ENCODE measurements at places on chromosomes 1 and 21.

DNA sequence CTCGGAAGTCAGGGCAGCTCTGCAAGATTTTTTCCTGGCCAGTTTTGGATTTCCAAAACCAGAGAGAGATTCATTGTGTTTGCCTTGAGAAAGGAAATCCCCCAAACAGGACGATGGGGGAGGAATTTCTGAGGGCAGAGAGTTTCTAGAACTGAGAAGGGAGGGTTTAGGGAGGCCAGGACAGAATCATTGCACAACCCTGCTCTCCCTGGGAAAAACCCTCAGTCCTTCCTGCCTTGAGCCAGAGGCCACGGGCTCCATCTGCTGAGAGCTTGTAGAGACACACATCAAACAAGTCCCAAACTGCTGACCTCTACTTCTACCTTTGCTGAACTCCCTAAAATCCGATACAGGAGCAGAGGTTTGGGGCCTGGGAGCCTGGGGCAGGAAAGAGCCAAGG is 99.7 kb downstream of the NMNAT2 start:
- DNase-seq: no peak

- no peak for DNase-seq
Observed at GRCh38 chr1:54967372-54967771, 13.1 kb upstream of the TMEM61 start.

GRCh38 chr1:156705321-156705917 is at the start of gene CRABP2:
CRABP2 (minus strand) TSS chr1:156705583; CDS start chr1:156705446, 137 bp downstream.
- no peak for DNase-seq

DNA sequence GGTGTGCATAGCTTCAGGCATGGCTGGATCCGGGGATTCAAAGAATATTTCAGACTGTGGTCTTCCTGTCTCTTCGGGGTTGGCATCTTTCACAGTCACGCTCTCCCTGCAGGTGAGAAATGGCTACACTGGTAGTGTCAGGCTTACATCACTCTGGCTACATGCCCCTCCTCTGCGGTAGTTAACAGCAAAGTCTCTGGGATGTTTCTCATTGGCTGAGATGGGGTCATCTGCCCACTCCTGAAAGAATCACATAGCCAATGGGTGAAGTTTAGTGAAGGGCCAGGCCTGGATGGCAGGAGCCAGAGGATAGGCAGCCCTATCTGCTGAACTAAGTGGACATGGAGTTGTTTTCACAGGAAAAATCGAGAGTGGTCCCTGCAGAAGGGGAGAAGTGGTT is 356.5 kb downstream of the MATN1 start:
- DNase-seq: no peak

DNA sequence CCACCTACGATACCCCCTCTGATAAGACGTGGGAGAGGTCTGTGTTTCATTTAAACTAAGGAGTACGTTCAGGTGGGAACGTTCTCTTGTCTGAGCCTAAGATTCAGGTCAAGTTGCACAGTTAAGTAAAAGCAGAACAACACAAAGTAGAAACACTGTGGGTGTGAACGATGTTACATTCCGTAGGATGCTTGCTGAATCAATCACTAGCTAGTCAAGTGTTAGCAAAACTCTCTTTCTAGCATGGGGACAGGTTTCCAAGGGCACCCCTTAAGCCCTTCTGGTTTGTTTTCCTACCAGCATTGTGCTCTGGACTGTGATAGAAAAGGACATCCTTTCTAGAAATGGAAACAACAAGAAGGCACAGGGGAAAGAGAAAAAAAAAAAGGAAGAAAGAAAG is 13.3 kb downstream of the C1orf162 start:
- no peak for DNase-seq

- DNase-seq: no peak
Observed at GRCh38 chr1:172515436-172515835, 17.5 kb upstream of the SUCO start.

DNA sequence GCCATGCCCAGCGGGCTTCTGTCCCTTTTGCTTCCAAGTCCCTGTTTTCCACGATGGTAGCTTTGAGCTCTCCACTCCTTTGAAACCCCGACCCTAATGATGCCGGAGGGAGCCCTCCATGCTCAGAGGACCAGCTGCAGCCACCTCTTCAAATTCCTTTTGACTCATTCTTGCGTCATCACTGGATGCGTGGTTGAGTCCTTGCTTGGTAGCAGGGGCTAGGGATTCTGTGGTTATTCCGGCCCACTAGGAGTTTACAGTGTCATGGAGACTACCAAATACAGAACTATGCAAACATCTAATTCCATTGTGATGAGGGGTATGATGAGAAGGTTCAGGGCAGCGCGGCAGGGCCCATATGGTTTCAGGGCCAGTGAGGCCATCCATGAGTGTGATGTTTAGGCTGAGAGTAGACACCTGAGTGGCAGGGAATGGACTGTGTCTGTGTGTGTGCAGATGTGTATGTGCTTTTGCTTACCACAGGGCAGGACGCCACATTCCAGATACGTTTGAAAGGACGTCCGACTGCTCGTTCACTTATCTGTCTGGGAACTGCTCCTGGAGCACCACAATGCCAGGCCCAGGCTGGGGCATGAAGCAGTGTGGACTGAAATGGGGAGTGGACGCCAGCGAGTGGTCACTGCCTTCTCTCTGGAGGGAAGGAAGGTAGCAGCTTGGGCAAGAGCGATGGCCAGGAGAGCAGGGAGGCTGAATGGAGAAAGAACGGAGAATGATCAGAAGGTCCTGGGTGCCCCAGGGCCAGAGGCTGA is 30.4 kb upstream of the ZBTB21 start:
- no peak for DNase-seq

DNA sequence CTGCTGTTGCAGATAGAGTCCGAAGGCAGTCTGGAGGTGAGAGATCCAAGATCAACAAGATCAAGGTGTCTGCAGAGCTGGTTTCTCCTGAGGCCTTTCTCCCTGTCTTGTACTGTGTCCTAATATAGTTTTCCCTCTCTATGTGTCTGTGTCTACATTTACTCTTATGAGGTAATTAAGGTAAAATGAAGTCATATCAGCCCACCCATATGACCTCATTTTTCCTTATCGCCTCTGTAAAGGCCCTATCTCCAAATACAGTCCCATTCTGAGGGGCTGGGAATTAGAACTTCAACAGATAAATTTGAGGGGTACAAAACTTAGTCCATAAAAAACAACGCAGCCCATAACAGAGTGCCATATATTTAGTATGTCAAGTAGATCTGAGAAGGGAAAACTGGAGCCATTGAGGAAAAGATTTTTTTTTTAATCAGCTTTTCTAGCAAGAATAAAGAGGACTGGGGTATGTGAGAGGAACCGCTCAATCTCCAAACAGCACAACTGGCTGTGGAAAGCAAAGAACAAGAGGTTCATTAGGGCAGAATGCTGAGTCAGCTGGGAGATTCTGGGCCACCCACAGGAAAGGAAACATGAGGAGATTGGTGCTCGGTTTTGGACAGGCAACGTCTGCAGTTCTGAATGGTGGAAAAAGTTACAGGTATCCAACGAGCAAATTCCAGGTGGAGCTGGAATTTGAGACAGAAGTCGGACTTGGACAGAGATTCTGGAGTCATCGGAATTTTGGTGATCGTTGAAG is 65.7 kb downstream of the MAP3K21 start:
- no peak for DNase-seq

DNA sequence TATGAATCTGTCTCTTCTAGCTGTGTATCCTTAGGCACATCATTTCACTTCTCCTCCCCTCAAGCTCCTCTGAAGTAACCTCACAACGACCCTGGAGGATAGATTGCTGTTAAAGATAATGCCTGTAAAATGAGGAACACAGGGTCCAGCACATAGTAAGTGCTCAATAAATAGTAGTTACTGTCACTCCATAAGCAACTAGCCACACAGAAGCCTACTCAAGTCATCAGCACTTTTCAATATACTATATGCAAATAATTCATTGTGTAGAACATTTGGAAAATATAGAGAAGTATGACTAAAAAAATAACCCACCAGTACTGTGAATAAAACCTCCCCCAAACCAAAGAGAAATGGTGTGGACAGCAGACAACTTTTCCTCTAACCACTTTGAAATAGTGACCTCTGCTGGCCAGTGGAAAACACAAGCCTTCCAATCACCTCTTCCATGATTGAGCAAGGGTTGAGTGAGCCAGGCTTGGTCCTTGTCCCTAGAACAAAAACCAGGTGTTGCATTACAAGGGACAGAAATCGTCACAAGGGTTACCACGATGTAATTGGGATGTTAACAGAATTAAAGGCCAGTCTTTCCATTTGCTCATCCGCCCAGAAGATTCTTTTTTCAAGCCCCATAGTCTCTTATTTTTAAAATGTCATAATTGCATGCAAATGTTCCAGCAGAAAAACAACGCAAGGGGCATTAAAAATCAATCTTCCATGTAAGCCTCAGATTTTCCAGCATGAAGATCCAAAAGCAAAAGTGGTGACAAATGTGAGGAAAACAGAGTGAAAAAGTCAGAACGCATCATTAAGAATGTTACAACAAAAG is 15.7 kb upstream of the GLIS1 start:
- DNase-seq: peak; percentile 11

DNA sequence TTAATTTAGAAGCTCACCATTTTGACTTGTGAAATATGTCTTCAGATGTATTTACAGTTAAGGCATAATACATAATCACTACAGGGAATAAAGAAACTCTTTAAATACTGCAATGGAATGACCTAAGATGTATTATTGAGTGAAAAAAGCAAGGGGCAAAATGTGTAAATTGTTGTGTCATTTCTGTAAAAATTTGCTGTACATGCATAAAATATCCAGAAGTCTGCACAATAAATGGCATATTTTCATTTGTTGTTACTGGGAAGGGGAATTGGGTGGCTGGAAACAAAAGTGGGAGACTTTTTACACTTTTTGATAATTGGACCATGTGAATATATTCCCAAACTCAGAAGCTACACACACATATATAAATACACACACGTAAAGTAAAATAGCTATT is 17.1 kb downstream of the LRIG2 start:
- DNase-seq: no peak
